Stimulated activated CD8-positive, alpha-beta memory T cell treated with anti-CD3 and anti-CD28 coated beads, Interleukin-7, amount 100 ng/mL, for 48 hours (primary cell): ENCODE measurements at places on chromosomes 11 and 22.

GRCh38 chr11:62680825-62681240, 2.0 kb upstream of the UBXN1 start:
- no peak for DNase-seq

GRCh38 chr22:50608996-50609395, 8.4 kb downstream of the MAPK8IP2 start:
- DNase-seq: no peak

DNA sequence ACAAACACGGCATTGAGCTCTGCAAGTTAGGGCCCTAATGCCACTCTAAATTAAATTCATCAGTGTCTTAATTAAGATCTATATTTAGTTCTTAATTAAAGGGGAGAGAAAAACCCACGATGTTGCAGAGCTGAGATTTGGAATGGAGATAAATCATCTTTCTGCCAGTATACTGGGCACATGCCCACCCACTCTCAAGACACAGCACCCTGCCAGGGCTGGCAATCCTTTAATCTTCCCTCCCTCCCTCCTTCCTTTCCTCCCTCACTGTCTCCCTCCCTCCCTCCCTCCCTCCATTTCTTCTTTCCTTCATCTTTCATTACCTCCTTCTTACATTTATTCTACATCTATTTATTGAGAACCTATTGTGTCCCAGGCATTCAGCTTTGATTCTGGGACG, 194.8 kb downstream of the BUD13 start:
- no peak for DNase-seq

- no peak for DNase-seq
These were observed 1079.4 kb downstream of the BRD1 start for GRCh38 chr22:48748113-48748859.

DNA sequence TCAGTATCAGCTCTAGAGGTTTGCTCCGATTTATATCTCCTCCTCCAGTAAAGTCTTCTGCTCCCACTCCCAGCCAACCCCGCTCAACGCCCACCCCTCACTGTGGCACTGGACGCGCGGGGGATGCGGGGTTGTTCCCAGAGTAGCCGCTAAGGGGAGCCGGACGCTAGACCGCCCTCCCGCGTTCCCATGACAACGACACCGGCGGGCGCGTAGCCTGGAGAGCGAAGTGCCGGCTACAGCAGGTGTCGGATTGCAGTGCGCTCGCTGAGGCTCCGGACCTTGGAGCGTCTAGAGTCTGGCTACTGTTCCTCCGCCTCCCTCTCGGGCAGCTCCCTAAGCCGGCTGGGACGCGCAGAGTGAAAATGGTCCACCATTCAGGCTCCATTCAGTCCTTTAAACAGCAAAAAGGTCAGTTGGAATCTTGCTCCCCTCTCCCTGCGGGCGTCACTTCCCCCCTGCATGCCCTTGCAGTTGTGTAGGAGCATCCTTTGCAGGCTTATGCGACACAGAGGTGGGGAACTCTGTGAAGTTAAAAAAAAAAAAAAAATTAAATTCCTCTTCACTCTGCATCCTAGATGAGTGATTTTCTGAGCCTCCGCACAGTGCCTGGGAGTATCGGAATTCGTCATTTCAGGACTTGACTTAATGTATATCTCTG, at the start of gene ANO3:
TSS of gene ANO3 (plus strand) at position 220 of the 661 bp plus-strand sequence. CDS start at position 366, 146 bp downstream.
- no peak for DNase-seq

DNA sequence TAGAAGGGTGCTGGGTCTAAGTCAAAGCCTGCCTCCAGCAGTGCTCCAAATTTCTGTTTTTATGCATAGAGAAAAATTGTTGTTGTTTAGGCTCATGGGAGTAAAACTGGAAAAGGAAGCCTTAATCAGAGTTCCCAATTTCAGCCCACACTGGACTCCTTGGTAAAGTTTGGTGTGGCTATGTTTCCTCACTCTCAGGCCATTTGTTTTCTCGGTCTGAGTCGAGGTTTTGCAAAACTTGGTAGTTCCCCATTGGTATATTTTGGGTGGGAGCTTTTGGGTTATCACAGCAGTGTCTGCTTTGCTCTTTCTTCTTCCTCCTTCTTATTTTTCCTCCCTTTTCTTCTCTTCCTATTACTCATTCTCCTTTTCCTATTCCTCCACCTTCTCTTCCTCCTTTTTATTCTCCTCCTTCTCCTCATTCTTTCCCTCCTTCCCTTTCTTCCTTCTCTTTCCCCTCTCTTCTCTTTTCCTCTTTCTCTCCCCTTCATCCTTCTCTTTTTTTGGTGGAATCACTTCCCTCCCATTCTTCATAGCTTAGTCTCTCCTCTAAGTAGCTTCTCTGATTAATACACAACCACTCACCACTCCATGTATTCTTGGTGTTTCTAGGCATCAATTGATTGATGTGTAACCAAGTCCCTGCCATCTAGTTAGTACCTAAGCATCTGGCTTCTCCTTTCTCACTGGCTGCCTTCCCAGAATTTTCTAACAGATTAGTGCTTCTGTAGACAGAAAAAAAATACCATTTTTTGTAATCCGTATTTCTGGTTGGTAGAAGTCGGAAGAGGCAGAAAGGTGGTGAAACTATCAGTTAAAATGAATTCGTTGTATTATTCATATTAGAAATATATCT, 10.1 kb downstream of the SLC5A1 start:
- DNase-seq: no peak

DNA sequence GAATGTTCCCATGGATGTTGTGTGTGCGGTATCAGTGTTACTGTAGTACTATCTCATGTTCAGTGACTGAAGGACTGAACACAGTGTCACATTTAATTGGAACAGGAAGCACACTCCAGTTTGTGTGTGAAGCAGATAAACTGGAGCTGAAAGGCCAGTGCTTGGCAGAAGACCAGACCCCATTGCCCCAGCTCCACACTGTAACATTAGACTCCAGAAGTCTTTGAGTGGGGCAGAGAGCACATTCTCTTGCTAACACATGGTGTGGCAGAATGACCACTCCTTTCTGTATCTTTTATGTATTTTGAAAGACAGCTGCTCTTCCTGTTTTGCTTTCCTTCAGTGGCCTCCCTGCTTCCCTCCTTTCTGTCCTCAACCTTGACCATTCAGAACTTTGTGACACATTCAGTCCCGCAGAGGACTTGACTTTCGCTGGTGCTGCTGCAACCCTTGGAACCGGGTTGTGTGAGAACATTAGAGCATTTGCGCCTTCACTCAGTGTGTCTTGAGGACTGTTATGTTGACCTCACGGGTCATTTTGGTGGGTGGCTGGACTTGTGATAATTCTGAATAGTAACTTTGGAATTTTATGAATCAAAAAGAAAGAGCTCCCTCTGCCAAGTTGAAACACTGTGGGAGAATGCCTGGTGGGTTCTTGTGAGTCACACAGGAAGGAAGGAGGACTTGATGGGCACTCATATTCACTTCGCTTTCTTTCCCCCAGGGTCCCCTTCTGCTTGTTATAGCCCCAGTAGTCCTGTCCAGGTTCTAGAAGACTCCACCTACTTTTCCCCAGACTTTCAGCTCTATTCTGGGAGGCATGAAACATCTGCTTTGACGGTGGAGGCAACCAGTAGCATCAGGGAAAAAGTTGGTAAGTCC, 26.4 kb downstream of the AMOTL1 start:
- no peak for DNase-seq

DNA sequence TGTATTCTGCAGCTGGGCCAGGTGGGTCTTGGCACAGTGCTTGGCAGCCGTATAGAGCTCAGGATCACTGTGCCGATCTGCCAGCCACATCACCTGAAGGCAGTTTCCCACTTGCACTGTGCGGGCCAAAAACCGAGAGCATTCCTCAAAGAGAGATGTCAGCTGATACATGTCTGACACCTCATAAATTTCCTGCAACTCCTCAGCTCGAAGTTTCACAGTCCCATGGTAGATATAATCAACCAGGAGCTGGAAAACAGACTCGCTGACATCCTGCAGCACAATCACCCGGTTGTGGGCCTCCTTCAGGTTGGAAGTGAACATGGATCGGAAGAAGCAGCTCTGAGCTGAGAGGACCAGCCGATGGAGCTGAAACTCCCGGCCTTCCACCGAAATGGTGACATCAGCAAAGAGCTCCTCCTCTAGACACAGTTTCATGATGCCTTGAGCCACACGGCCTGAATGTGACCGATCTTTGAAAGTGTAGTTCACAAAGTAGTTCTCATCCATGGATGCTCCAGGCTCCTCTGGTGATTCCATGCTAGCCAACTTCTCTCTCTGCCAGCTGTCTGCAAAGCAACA, 1.2 kb downstream of the KBTBD4 start:
- DNase-seq: no peak

DNA sequence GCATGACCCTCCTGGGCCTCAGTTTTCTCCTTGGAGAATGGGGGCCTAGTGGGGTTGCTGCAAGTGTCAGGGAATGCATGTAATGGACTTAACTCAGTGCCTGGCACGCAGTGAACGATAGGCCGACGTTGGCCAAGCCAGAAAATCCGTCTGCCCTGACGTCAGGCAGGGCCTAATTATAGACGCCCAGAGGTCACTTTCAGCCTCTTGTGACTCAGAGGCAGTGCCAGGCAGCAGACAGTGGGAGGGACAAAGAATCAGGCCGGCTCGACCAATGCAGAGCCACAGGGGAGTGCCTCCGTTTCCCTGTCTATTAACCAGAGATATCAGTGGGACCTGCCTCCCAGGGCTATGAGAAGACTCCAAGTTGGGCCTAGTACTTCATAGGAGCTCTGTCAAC, 115.0 kb downstream of the MN1 start:
- no peak for DNase-seq

- no peak for DNase-seq
These were observed 19.0 kb upstream of the MPZL2 start for GRCh38 chr11:118283037-118283636.

DNA sequence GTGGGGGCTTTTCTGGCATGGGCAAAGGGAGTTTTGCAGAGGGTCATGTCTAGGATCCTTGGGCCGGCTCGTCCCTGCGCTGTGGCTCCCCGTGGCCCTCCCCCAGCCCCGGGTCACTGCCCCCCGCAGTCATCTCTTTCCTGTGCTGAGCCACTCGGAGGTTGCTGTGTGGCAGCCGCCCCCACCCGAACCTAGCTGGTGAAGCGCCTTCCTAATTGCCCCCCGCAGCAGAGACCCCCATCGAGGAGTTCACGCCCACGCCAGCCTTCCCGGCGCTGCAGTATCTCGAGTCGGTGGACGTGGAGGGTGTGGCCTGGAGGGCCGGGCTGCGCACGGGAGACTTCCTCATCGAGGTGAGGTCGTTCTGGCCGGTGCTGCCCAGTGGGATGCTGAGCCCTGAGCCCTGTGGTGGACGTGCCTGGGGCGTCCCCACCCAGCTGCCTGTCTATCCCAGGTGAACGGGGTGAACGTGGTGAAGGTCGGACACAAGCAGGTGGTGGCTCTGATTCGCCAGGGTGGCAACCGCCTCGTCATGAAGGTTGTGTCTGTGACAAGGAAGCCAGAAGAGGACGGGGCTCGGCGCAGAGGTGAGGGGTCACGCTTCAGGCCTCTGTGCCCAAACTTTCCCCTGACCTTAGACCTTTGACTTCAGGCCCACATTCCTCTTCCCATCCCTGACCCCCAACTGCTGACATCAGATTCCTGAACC, 32.0 kb downstream of the SHANK3 start:
- DNase-seq: no peak

- no peak for DNase-seq
These were observed 66.8 kb downstream of the LARGE1 start for GRCh38 chr22:33853200-33854097.

GRCh38 chr11:2885017-2885677, 428 bp downstream of the CDKN1C start:
- no peak for DNase-seq

DNA sequence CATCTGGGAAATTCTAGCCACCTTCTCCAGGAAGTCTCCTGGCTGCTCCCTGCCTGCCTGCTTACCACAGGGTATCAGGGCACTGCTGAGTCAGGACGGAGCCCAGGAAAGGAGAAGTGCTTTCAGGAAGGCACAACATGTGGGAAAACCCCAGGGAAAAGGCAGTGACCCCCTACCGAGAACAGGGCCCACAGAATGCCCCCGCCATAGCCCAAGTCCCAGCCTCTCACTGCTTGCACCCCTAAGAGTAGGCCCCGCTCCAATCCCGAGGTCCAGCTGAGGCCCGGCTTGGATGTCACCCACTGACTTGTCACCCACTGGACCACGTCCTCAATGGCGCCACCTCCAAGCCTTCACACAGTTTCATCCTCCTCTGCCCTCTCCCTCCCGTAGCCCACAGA, 34.1 kb downstream of the ARAP1 start:
- no peak for DNase-seq

- DNase-seq: no peak
These were observed 15.8 kb downstream of the TOLLIP start for GRCh38 chr11:1293619-1294015.

- DNase-seq: no peak
These were observed 671.1 kb upstream of the CCDC90B start for GRCh38 chr11:83957038-83957900.

GRCh38 chr11:83044958-83045712, 26.6 kb downstream of the RAB30 start:
- no peak for DNase-seq

DNA sequence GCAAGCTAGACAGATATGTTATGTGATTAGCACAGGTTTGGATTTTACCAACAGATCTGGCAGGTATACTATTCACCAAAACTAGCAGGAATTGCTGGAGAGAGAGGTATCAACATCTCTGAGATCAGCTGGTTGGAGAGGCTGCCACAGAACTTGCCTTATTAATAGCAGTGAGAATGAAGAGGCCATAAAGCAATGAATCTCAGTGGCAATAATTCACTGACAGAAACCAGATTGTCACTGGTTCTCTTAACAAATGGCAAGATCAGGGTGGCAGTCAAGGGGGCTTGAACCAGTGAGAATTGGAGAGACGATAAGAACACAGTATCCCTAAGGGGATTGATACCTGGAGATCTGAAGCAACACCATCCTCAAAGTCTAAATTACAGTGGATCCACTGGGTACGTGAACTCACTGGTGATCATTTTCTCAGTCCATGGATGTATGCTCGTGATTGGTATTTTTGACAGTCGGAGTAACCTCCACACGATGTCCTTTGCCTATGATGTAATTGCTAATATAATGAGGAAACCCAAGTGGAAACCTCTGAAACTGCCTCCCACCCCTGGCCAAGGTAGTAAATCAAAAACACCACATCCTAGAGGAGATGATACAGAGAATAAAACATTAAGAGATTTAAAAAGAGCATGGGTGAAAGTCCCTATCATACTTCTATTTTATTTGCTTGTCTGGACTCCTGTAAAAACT, 17.7 kb upstream of the SLC5A12 start:
- no peak for DNase-seq

- no peak for DNase-seq
These were observed 14.5 kb downstream of the CTNND1 start for GRCh38 chr11:57776031-57776521.

DNA sequence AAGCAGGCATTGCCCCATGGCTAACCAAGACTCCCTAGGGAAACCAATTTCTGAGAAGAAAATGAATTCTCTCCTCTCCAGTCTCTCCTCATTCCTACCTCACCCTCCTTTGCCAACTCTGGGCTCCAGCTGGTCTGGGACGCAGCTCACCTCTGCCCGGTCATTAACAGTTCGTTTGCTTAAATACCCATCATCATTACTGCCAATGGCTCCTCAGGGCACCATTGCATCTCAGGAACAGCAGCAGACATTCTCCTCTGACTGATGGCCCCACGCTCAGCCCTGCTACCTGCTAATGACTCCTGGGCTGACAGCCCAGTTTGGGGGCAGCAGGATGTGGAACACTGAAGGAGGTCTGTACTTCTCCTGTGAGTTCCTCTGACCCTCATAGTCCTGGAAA, 462.0 kb downstream of the INSC start:
- no peak for DNase-seq

GRCh38 chr22:40302149-40302548, 44.2 kb upstream of the ADSL start:
- DNase-seq: no peak

- DNase-seq: no peak
These were observed 8.8 kb downstream of the KREMEN1 start for GRCh38 chr22:29081517-29082236.
